ENCODE measurements at places on chromosomes 11 and 22.

DNA sequence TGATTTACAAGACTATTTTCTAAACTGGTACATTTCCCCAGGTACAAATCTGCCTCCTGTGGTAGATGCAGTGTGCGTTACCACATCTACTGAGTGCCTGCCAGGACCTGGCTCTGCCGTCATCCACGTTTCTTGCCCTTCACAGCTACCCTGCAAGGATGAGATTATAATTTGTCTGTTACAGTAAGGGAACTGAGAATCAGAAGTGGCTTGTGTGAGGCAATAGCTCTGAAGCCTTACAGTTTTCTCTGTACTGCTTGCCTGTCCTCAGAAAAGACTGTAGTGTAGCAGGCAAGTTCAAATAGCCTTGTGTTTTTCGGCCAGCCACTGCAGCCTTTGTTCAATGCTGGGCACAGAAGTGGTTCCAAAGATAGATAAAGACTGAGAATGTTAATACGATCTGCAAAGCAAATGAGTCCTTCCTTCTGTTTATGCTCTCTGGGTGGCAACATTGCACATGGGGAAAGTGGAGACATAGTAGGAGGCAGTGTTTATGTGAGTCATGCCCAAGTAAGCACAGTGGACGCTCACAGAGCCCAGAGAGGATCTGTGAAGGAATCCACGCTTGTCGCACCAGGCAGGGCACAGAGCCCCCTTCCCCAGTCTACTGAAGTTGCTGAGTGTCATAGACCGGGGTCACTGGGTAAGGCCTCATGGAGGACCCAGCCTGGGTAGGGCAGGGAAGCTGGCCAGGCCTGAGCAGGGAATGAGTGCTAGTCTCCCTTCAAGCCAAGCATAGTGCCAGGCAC, 49.1 kb downstream of the MICAL2 start:
- no peak for DNase-seq

- no peak for DNase-seq
Measured at GRCh38 chr11:33334627-33335026, 77.4 kb downstream of the HIPK3 start.

GRCh38 chr11:40230821-40231220, 1228.6 kb downstream of the LRRC4C start:
- DNase-seq = no peak

- no peak for DNase-seq
Measured at GRCh38 chr22:29030016-29030617, 31.5 kb downstream of the C22orf31 start.

GRCh38 chr11:17958446-17958845, 54.4 kb downstream of the SERGEF start:
- no peak for DNase-seq

DNA sequence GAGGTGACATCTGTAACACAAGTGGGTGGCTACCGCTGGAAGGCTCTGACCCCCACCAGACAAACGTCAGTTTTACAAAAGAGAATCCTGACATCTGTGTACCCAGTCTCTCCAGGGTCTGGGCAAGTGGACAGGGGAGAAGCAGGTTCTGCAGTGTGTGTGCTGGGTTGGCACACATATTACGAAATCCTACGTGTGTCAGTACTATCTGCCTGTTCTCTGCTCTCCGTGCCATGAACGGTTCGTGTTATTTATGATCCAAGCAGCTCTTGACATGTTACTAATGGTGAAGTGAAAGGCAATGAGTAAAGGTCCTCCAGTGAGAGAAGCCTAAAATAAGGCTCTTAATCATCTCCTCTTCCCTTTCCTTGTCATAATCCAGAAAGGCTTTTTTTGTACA, 201.5 kb upstream of the MTMR2 start:
- DNase-seq = no peak

- DNase-seq = no peak
Measured at GRCh38 chr11:125871391-125872137, 15.9 kb upstream of the HYLS1 start.

DNA sequence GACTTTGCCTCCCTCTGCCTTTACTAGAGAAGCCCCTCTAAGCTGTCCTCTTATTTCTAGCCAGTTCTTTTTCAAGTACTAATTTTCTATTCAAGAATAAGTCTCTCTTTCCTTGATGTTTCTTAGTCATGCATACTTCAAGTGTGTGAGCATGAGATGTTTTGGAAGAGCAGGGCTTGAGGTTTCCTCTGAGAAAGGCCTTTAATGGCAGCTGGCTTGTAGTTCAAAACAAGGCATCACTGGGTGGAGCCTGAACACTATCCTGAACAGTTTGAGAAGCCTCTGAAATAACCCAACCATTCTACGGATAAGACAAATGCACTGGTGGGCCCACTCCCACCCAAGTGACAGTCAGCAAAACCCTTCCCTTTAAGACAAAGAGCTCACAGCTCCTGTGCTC, 37.6 kb downstream of the CLDN25 start:
- DNase-seq = no peak

DNA sequence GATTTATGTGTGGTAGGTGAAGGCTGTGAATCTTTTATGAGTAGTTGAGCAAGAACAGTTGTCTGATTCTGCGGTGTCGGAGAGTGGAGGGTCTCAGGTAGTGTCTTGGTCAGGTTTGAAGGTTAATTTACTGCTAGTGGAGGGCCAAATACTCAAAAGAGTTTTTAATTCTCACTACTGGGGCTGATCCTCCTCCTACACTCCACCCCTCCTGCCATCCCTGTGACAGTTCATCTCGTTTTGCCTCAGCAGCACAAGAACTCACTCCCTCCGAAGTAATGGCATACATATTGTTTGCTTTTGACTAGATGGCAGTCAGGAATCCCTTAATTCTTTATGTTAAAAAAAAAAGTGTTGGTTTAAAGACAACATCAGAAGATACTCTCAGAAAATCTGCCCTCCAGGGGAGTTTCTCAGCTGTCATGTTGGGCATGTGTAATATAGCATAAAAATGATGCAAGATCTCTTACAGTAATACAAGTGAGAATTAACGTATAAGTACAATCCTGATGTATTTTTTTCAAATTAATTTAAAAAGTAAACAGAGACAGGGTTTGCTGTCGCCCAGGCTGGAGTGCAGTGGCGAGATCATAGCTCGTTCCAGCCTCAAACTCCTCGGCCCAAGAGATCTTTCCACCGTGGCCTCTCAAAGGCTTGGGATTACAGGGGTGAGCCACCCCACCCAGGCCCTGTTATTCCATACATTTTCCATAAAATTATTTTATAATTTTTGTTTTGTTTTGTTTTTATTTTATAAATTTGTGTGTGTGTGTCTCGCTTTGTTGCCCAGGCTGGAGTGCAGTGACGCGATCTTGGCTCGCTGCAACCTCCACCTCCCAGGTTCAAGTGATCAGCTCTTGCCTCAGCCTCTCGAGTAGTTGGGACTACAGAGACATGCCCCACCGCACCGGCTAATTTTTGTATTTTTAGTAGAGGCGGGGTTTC, 1.3 kb downstream of the FAR1 start:
- no peak for DNase-seq

Data from right renal cortex interstitium (tissue), 3 donors.